ENCODE measurements at places on chromosomes 2 and 18.
A peak's percentile ranks its signal among the peaks of the same experiment; 100 is the strongest.

DNA sequence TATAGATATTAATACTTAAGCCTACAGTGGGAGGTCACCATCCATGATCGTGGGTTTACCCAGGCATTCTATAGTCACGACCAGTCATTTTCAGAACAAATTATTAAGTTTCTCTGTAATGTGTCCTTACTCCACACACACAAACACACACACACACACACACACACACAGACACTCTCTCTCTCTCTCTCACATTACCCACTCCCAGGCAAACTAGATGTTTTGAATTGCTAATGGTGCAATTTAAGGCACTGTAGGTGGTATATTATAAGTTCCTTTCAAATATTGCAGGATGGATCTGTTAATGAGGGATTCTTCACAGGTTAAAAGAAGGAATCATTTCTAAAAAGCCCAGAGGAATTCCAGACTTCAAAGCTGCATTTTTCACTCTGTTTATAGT, 657.8 kb downstream of the MBD2 start:
- no peak for DNase-seq

GRCh38 chr2:46684661-46685060, 205.3 kb downstream of the TMEM247 start:
- no peak for DNase-seq

GRCh38 chr18:2654928-2655177, 673 bp upstream of the SMCHD1 start:
- no peak for DNase-seq

- peak; percentile 86 for DNase-seq
Measured at GRCh38 chr2:28286678-28287077, 106.0 kb upstream of the FOSL2 start.

All from fibroblast of lung (primary cell).